ENCODE measurements at places on chromosomes 6 and 20.

- DNase-seq = no peak
Observed at GRCh38 chr6:126631363-126631762, 291.4 kb downstream of the CENPW start.

DNA sequence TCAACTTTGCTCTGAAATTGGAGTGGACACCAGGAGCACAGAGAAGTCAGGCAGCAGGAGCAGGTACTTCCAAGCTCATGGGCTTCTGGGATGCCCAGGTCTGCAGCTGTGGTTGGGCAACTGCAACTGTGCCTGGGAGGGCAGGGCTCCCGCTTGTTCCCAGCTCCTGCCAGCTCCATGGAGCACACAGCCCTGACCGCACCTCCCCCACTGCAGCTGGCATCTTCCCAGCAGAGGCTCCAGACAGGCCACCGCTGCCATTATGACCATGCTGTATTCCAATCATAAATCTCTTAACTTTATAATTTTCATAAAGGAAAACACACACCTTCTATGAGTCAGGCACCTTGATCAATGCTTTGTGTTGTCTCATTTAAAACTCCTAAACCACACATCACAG lies 36.9 kb downstream of the STK38 start:
- no peak for DNase-seq

- no peak for DNase-seq
Observed at GRCh38 chr20:3583765-3584164, 79.4 kb downstream of the GFRA4 start.

GRCh38 chr6:36924131-36924530 lies 30.4 kb upstream of the PI16 start:
- DNase-seq = no peak

GRCh38 chr20:54062812-54063280 lies 7.5 kb downstream of the BCAS1 start:
- no peak for DNase-seq

- DNase-seq = no peak
Observed at GRCh38 chr6:165986311-165986913, 181.2 kb downstream of the TBXT start.

DNA sequence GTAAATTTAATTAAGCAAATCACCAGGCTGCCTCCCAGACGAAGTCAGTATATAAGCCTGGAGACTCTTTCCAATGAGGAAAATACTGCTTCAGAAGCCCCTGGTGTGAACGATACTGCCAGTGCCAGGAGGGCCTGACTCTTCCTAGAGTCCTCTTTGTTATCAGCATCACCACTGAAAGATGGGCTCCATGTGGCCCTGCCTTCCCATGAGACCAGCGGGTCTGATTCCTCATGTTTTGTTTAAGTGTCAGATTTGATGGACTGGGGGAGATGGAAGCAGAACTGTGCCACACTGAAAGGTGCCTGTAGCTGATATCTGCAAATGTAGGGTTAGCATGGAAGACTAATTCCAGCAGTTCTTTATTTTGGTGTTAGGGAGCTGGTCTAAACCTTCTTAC lies 7.9 kb downstream of the NQO2 start:
- DNase-seq = no peak

- no peak for DNase-seq
Observed at GRCh38 chr6:120303527-120303926, 954.0 kb upstream of the MAN1A1 start.

- DNase-seq = no peak
Observed at GRCh38 chr6:4506223-4506622, 270.0 kb upstream of the CDYL start.

- DNase-seq = peak; percentile 78
Observed at GRCh38 chr6:44642870-44643522, 255.5 kb downstream of the CDC5L start.

DNA sequence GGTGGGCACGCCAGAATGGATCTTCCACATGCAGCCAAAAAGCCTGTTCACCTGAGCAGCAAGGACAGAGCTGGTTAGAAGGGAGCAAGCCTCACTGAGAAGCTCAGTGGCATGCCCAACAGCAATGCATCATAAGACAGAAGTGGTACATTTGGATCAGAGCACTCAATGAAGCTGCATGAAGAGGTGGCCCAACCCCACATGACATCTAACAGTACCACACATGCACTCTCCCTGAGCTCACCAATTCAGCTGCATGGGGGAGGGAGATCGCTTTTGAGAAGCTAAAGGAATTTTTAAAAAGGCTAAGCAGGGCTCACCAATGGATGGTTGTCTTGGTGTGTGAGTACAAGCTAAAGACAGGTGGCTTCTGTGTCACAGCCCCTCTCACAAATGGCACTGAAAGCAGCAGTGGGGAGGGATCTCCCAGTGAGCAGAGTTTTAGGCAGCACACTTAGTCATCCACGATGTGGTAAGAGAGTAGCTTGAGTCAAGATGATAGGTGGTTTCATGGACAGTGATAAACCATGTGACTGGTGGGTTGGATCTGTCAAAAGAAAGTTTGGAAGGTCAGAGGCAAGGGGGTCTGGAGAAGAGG lies 166.6 kb upstream of the TAB2 start:
- peak; percentile 62 for DNase-seq

DNA sequence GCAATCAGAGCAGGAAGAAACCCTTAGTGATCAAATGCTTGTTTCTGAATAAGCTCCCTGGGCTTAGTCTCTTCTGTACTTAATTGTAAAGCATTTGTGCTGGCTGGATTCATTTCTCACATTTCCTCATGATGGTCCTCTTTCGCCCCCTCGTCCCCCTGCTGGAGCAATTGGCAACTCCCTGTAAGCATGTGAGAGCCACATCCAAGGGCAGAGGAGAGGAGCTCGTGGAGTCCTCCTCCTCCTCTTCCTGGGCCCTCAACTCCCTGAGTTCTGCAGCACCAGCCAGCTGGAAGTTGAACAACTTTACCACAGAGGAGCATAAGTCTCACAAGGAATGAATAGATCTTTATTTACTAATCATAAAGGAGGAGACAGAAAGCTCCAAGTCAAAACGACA lies 12.6 kb downstream of the ANKEF1 start:
- peak; percentile 11 for DNase-seq

- peak; percentile 24 for DNase-seq
Observed at GRCh38 chr6:21593927-21594415, 420 bp downstream of the SOX4 start.

DNA sequence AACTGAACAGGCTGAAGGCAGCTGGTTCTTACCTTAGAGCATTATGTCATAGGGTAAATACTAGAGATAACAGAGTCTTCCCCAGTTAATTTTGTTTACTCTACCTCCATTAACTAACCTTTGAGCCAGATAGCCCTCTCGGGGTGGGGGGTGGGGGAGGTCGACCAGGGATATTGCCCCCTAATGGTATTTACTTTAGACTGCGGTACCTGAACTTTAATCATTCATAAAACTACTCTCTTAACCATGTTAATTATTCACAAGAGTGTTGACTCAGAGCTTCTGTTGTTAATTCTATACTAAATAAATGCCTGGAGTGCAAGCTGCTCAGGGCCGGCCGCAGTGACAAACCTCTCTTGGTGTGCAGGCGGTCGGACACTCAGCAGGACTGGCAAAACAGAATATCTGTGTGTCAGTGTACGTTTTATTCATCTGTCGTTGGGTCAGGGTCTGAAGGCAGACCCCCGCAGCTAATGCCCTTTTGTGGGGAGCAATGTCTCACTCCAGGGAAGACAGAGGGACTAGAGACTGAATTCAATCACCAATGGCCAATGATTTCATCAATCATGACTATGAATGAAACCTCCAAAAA lies 152.4 kb upstream of the COL21A1 start:
- no peak for DNase-seq

DNA sequence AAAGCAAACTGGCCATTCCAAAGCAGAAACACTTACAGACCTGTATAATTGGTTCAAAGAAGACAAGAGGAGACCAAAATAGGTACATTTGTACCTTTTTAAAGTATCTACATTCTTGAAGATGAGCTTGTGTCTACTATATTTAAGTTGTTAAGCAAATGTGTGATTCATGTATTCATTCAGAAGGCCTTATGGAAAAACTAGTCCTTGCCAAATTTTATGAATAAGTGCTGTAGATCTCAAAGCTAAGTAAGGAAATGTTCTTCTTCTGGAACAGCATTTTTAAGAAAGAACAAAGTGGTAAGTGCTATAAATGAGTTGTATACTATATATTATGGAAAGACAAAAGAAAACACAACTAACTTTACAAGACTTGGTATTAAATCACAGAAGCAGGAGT lies 22.2 kb upstream of the HEY2 start:
- DNase-seq = no peak

DNA sequence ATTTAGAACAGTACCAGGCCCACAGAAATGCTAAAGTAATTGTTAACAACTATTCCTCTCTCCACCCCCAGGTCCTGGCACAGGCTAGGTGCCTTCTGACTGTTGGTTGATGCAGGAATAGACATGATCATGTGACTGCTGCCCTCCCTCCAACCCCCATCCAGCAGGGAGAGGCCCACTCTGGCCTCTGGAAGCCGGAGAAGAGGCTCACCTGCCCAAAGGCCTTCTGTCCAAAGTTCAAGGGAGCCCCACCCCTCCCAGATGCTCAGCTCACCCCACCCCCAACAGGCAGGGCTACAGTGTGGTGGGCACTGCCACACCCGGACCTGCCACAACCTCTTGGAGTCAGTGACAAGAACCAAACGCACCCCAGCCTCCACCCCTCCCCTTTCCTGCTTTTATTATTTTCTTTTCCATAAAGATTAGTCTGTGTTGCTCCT lies 26.9 kb upstream of the FOXP4 start:
- no peak for DNase-seq

GRCh38 chr6:7108196-7108963 lies 619 bp downstream of the RREB1 start:
- peak; percentile 67 for DNase-seq

- DNase-seq = no peak
Observed at GRCh38 chr6:1820714-1821113, 211.0 kb downstream of the FOXC1 start.

GRCh38 chr6:74447013-74447412 lies 751.0 kb downstream of the CD109 start:
- no peak for DNase-seq
